ENCODE measurements at places on chromosomes 12 and 14.

DNA sequence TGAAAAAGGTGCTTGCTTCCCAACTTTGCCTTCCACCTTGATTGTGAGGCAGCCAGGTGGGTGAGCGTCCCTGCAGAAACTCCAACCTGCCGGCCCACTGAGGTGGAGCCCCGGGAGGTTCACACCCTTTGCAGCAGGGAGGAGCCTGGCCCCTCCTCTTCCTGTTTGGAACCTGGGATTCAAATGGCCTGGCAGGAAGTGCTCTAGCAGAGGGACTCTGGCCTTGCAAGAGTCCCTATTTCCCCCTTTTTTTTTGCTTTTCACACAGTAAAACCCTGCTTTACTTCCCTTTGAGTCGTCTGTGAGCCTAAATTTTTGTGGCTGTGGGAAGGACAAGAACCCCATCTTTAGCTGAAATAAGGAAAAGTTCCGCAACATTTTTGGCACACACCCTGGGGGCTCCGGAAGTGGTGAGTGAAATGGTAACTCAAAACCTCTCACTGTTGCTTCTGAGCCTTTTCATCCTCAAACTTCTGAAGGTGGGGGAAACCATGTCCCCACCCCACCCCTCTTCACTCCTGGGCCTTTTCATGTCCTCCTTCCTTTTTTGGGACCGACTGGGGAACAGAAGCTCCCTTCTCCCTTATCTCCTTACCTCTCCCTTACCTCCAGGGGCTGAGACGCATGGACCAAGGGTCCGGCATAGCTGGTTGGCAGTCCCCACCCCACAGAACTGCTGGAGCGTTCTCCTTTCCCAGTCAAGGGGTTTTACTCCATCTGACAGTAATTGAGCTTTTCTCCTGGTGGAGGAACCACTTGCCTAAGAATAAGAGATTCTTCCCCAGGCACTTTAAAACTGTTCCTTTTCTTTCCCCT lies 102.0 kb downstream of the KCNMB4 start:
- DNase-seq: no peak

GRCh38 chr14:54200726-54201125 lies 196.1 kb upstream of the CDKN3 start:
- no peak for DNase-seq

DNA sequence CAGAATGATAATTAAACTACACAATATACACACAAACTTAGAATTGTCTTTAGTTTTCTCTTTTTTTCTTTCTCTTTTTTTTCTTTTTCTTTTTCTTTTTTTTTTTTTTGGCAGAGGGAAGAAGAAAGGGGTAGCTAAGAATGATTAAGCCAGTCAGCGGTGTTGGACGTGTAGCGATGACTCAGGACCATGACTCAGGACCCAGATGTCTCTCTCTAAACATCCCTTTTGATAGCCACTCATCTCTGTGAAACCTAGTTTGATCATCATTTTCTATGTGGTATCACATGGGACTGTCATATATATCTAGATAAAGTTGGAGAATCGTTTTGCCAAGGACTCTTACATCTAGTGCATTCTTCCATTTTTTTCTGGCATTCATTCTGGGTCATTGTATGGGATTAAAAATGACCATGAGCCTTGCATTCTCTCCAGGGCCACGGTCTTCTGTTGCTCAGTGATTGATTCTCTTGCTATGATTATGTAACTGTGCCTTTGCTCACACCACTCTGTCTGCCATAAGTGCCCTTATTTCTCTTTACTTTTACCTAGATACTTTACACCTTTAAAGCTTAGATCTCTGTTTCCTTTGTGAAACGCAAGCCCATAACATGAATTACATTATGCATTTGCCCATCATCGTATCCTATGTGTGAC lies 26.6 kb upstream of the NRXN3 start:
- no peak for DNase-seq

DNA sequence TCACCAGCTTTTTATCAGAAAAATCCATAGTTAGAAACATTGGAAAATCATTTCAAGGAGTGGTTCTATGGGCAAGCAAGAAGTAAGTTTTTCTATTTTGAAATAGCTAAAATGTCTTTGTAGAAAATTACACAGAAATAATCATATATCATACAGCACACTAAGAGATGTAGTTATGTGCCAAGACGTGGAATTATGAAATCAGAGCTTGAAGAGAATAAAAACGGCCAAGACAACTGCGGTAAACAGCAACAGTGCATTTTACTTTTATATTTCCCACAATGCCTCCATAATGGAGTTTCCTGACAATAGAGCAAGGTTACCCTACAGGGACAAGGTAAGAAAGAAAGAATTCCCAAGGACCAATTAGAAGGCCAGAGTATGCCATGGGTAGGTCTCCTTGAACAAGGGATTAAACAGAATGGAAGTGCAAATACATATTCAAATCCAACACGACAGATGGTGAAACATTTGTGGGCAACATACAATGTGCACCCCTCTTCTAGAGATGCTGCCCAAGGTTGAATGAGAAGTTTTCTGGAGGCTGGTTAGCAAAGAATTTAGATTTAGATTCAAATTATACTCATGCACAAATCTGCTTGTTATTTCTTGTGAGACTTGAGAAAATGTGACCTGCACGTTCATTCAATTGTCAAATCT lies 76.1 kb upstream of the BTG1 start:
- DNase-seq: no peak

DNA sequence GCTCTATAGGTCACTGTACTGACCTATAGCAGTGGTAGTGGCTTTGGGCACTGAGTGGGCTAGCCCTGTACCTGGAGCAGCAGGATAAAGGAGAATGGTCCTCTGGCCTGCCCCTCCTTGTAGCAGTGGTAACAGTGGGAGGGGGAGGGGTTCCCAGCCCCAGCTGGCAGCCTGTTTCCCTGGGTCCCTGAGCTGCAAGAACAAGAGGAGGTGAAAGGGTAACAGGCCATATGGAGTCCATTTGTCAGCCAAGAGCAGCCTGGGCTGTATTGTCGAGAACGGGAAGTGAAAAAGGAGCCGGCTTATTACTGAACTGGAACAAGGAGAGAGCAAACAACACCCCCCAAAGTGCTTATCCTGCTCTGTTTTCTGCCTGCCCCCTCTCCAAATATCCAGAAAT lies 73.8 kb upstream of the SRSF5 start:
- no peak for DNase-seq

GRCh38 chr12:40226705-40227104 lies 1.9 kb downstream of the LRRK2 start:
- DNase-seq: no peak

GRCh38 chr12:92363295-92364146 lies 217.9 kb upstream of the BTG1 start:
- no peak for DNase-seq

DNA sequence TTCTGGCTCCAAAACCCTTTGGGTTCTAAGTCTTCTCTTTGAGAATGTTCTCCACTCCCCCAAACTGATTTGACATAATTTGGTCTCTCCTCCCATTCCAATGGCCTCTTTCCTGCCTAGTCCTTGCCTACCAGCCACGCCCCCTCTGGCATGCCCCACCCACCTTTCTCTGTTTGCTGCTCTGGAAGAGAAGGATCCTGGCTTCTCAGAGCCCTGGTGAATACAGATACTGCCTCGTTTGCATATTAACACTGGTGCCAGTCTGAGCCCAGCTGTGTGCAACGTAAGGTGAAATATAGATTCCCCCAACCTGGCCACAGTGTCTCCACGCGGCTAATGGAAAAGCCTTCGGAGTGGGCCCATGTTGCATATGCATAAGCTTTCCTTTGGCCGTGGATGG lies 79.7 kb downstream of the PAPOLA start:
- DNase-seq: no peak

DNA sequence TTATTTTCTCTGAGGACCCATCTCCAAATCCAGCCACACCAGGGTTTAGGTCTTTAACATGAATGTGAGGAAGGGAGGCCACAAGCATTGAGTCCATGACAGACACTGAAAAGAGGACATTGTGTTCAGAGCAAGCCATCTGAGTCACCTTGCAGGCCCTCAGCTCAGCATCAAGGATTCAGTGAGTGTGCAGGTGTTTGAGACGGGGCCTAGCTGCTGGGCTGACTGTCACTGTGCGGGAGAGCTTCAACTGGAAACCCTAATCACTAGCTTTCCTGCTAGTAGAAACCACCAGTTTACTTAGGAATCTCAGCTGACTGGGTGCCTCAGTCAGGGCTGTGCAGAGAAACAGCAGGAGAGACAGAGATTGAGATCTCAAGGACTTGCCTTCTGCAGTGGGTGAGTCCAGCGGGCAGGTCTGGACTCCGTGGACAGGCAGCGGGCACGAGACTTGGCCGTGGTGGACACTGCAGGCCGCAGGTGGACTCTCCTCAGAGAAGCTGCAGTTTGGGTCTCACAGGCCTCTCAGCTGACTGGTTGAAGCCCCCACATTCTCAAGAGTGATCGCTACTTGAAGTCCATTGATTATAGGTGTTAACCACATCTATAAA lies 86.1 kb upstream of the DYNC1H1 start:
- no peak for DNase-seq

DNA sequence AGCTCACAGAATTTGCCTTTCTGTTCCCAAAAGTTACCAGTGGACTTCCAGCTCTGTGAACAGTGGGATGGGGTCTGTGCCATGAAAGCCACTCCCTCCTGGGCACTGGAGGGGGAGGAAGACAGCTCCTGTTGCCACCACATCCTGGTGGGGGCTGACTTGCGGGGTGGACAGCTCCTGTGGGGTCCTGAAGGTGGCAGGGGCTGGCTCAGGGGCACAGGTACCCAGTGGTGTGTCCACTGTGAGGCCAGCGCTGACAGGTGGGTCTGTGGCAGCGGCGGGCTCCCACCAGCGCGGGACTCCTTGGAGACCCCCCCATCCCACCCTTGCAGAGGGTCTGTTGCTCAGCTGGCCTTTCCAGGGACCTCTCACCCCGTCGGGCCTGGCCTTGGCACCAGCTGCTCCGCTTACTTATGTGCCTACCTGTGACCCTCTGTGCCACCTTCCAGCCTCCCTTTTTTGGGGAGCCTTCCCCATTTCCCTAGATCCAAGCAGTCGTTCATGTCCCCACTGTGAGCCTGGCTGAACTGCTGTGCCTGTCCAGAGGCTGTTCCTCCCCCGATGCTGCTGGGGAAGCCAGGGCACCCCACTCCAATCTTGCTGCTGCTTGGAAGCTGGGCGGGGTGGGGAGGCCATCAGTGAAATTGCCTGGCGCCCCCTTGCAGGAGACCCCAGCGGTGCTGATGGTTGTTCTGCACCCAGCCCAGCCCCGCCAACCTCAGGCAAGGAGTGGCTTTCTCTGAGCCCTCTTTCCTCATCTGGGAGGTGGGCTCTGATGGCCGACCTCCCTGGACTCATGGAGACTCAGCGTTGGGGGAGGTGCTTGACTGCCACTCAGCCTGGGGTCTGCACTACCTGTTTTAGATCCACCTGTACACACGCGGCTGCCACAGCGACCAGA lies 2.2 kb downstream of the TEDC1 start:
- DNase-seq: no peak

DNA sequence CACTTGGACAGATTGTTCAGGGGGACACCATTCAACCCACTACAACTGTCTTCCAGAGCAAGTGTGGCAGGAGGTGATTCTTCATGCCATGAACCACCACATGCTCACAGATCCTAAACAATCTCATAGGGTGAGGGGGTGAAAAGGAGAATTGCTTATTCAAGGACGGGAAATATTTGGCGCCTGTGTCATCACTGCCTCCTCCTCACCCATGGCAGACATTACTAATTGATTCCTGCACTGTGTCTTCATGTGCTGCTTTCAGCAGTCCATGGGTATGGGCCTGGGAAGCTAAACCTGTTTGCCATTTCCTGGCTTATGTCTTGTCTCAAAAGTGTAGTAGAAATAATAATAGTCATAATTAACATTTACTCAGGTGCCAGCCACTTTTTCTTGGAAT lies 31.3 kb downstream of the MMAB start:
- DNase-seq: no peak

DNA sequence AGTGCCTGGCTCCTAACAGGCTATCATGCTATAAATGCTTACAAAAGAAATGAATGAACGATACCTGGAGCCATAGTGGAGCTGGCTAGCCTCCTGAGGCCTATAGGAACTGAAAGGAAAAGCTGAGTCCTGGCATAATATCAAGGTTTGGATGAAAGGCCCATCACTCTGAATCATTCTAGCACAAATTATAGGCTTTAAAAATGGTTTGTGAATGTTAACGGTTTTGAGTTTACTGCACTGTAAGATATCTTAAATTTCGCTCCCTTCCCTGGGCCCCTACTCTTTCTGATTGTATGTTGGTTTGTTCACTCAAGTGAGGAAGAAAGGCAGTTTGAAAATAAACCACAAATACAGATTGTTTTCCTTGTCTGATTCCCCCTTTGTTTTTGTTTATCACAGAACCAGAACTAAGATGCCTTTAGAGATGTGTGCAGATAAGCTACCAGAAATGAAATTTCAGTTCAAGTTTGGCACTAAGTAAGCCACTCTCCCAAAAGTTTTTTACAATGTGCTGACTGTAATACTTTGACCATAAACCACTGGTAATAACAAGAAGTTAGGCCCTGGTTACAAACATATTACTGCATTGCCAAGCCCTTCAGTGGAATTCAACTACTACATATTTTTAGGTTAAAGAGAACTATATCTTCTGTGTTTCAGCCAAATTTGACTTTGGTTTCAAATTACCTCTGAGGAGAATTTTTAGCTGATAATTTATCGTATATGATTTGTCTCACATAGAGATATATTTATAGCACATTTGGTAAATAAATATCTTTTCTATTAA lies 89.5 kb downstream of the ALX1 start:
- no peak for DNase-seq

DNA sequence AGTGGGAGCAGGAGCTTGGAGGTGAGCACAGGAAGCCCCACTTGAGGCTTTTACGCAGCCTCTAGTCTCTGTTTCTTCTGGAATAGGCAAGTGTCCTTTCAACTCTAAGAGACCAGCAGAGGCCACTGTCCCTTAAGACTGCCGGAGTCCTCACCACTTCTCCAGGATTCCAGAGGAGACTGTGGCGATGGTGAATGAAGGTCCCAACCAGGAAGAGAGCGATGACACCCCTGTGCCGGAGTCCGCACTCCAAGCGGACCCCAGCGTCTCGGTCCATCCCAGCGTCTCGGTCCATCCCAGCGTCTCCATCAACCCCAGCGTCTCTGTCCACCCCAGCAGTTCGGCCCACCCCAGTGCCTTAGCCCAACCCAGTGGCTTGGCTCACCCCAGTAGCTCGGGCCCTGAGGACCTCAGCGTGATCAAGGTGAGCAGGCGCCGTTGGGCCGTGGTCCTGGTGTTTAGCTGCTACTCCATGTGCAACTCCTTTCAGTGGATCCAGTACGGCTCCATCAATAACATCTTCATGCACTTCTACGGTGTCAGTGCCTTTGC lies 442 bp downstream of the FLVCR2 start:
- DNase-seq: no peak

DNA sequence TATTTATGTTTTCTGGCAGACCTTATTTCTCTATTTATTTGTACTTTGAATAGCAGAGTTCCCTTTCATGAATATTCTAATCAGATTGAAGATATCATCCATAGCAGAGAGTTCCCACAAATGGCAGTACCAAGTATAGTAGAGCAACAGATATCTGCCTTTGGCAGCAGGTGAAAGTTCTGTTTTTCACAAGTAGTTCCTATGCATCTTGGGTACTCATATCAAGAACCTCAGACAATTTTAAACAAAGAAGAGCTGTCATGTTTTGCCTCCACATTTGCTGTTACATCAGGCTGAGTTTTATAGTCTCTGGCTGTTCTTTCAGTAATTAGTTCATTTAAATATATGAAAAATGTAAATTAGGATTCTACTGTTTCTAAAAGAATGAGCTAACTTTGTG lies 252.0 kb downstream of the KCNC2 start:
- DNase-seq: no peak
